Panc1 (cell line): ENCODE measurements at places on chromosomes 13 and 19. TPM values are rescaled to one million over a fixed set of nuclear protein-coding genes. Genes with fewer than 3 reads are reported as not detected.

Gene CCDC8
- 5.4 TPM for total RNA-seq

Gene KCTD15
- total RNA-seq: 27.8 TPM

Gene KIR2DL4
- total RNA-seq: not detected

DNA sequence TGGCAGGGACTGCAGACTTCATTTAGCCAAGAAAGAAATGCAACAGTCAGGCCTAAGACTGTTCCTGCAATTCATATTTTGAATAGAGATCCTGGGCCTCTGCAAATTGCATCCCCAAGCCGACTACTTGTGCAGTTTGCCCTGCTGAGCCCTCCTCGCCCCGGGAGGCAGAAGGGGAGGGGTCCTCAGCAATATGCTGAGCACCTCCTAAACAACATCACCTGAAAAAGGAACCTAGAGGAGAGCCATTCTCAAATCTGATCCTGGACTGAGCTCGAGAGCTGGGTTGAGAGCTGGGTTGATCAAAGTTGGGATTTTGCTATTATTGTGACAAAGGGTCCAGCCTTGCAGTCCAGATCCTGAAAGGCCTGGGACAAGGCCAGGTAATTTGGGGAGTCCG is 129.8 kb downstream of the STK24 start:
- no peak for DNase-seq
- H3K36me3 ChIP-seq: peaks cover 2% of the 10 kb centered on the region; the same call in 1 of the 2 replicates
- H3K27me3 ChIP-seq: no peaks in the 10 kb centered on the region

DNA sequence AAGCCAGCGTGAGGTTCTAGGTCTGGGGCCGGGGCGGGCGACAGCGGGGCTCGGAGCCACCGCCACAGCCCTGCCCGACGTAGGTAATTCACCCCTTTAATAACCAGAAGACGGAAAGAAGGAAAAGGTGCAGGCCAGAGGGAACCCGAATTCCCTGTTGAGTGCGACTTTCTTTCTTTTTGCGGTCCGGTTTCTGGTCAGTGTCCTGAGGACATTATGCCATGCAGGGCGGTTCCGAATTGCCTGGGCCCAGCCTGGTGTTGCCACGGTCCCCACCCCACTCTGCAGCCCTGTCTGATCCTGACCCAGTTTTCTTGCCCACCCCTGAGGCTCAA is 18.4 kb upstream of the TFDP1 start:
- no peak for DNase-seq
- no peaks in the 10 kb centered on the region for H3K27me3 ChIP-seq
- no peak overlapping the region for H3K4me3 ChIP-seq
- no peaks in the 10 kb centered on the region for H3K36me3 ChIP-seq
- no peak overlapping the region for H3K27ac ChIP-seq

DNA sequence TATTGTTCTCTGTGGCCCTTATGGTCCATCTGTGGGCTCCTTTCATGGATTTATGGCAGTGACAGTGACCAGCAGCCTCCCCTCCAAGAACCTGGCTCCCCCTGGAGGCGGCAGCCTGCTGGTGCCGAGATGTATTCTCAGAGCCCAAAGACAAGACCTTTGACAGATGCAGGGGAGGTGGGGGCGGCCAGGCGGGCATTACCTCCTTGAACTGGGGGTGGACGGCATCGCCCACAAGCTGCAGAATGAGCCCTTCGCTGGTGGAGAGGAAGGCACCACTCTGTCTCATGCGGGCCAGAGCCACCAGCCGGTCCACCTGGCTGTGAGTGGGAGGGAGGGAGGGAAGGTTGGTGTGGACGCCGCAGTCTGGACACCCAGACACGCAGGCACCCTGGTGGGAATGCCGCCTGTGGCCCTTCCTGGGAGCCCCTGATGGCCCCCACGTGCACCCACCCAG is 6.6 kb downstream of the ISOC2 start:
- no peak overlapping the region for H3K4me3 ChIP-seq
- DNase-seq: no peak
- H3K27ac ChIP-seq: no peak overlapping the region
- H3K36me3 ChIP-seq: 0 out of 2 replicates have a peak, but pooled peaks cover 3% of the 10 kb centered on the region
- peaks cover 3% of the 10 kb centered on the region for H3K4me1 ChIP-seq

- no peaks in the 10 kb centered on the region for H3K4me1 ChIP-seq
- no peaks in the 10 kb centered on the region for H3K27me3 ChIP-seq
- no peaks in the 10 kb centered on the region for H3K36me3 ChIP-seq
- H3K4me3 ChIP-seq: no peak overlapping the region
- no peak overlapping the region for H3K27ac ChIP-seq
Measured at GRCh38 chr19:42353341-42354015, 28.0 kb downstream of the MEGF8 start.
